NCI-H774 (cell line): ENCODE measurements at places on chromosomes 11 and 22.

DNA sequence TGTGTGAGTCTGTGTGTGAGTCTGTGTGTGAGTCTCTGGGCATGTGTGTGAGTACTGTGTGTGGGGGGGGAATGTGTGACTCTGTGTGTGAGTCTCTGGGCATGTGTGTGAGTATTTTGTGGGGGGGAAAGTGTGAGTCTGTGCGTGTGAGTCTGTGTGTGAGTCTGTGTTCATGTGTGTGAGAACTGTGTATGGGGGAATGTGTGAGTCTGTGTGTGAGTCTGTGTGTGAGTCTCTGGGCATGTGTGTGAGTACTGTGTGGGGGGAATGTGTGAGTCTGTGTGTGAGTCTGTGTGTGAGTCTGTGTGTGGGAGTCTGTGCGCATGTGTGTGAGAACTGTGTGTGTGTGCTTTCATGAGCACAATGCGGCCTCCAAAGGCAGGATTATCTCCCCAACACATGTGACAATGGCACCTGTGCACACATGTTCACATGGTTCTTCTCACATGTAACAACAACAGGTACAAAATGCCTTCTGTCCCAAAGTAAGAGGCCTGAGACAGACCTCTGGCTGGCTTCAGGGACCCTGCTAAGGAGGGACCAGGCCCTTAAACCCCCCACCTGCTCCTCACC is 1.6 kb downstream of the CD5 start:
- DNase-seq = no peak

GRCh38 chr11:19493446-19494213 is 219.0 kb upstream of the NAV2 start:
- no peak for DNase-seq

GRCh38 chr11:66467034-66467659 is 442 bp downstream of the PELI3 start:
- peak; percentile 50 for DNase-seq

DNA sequence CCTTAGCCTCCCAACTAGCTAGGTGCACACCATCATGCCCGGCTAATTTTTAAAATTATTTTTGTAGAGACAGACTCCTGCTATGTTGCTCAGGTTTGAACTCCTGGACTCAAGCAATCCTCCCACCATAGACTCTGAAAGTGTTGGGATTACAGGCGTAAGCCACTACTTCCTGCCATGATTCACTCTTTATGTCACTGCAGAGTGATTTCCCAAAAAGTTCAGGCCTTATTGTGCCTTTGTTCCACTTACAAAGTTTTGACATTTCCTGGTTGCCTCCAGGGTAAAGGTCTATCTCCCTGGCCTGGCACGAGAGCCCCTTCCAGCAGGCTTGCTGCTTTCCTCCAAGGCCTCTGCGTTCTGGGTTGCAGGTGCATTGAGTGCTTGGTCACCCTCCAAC is 44.6 kb upstream of the RIC3 start:
- no peak for DNase-seq

GRCh38 chr11:45485070-45485707 is 180.2 kb downstream of the CHST1 start:
- DNase-seq = no peak

DNA sequence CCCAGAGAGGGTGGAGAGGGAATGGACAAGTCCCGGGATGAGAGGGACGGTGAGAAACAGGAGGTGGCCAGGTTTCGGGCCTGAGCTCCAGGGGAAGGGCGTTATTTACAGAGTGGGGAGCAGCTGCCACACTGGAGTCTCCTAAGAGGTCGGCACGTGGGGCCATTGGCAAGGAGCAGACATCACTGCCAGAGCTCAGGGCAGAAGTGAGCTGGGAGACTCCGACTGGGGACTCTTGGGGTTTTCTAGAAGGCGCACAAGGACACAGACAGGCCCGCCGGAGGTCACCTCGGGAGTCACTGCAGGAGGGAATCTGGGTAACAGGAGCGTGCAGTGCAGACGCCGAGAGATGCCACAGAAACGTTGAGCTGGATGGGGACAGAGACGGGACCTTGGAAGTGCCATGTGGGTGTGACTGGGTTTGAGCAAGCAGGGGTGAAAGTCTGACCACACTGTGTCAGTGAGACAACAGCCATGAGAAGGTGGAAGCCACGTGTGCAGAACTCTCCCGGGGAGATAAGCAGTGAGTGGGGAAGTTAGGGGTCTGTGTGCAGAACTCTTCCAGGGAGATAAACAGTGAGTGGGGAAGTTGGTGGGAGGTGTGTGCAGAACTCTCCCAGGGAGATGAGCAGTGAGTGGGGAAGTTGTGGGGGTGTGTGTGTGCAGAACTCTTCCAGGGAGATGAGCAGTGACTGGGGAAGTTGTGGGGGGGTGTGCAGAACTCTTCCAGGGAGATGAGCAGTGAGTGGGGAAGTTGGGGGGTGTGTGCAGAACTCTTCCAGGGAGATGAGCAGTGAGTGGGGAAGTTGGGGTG is 187.5 kb downstream of the SHANK2 start:
- DNase-seq = no peak

DNA sequence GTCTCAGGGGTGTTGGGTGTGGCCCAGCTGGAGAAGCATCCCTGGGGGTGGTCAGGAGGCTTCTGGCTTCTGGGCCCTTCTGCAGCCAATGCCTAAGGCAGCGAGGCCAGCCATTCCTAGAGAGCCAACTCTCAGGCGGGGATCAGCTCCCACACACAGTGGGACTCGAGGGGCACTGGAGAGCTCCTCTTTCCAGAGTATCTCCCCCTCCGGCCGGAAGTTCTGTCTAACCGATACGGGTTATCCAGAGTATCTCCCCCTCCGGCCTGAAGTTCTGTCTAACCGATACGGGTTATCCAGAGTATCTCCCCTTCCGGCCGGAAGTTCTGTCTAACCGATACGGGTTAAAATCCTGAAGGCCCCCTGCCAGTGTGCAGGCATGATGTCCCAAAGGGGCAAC is 71.2 kb upstream of the B3GAT1 start:
- DNase-seq = no peak

- DNase-seq = no peak
These were observed 110.9 kb downstream of the SWAP70 start for GRCh38 chr11:9774591-9775397.

DNA sequence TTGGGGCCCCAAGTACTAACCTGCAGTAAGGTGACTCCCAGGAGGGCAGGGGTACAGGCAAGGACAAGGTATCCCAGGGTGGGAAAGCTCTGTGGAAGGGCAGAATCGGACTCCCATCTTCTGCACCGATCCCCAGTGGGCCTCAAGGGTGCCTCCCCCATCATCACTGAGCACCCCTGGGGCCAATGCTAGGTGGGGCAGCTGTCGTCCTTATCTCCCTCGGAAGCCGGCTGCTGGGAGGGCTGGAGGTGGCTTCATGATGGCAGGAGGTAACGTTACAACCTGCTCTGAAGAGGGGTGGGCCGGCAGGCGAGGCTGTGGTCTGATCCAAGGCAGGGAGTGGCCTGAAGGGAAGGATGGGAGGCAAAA is 87.6 kb upstream of the LINC01488 start:
- no peak for DNase-seq

- DNase-seq = no peak
These were observed 87.2 kb upstream of the VPREB1 start for GRCh38 chr22:22157348-22157725.

DNA sequence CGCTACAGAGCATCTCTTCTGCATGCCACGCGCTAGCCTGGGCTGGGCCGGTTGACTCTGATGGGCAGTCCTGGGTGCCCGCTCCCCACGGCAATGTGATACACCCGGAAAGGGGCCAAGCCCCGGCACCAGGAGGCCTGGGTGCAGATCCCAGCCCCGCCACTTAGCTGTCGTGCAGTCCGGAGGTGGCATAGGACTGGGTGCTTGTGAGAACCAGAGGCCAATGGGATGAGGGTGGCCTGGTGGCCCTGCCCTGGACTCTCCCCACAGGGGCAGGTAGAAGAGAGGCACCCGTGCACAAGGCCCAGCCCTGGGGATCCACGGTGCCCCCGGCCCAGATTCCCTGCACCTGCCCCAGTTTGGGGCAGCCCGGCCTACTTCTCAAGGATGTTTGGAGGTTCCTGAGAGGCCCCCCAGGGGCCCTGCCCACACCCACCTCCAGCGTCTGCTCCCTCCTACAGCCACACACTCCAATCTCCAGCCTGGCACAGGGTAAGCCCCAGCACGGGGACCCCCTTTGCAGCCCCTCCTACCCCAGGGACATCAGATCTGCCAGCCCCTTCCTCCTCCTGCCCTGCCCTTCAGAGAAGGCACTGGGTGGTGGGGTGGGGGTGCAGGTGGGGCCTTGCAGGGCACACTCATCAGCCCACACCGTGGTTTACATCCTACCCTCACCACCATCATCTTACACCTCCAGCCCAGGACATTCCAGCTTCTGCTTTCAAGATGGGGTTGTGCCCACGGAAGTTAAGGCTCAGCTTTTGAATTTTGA is 66.9 kb downstream of the CYTH4 start:
- no peak for DNase-seq

DNA sequence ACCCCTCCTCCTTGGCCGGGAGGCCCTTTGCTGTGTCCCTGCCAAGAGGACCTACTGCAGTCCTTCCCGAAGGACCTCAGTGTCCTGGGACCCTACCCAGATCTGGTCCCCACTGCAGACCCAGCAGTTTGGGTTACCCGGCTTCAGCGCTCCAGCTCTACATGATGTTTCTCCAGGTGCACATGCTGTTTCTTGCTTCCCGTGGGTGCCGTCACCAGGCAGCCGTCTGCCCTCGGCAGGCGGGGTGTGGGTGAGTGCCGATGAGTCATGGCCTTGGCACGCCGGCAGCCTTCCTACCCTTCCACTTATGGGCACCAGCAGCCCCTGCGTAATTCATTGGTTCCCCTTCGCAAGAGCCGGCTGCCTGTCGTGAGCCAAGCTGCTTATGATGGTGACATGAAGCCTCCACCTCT is 101.8 kb downstream of the BCR start:
- DNase-seq = no peak

DNA sequence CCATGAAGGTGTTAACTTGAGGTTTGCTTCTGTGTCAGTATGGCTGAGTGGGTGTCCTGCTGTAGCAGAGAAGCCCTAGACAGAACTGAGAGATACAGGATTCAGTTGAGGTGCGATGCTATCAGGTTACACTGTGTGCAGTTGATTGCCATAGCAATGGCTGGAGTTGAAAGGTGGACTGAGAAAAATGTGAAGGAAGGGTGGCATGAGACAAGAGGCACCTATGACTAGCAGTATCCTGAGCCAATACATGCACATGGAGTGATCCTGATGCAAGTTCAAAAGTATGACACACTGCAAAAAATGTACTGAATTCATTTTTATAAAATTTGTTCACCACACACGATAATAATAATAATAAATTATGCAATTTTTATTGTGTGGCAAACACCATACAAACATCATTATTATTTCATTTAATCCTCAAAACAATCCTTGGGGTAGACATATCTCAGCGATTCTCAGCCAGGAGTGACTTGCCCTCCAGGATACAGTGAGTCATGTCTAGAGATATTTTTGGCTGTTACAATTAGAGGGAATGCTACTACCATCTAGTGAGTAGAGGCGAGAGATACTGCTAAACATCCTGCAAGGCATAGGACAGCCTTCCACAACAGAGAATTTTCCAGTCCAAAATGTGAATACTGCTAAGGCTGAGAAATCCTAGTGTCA is 3.9 kb upstream of the PIWIL4 start:
- DNase-seq = no peak

GRCh38 chr22:39545386-39546365 is 13.1 kb upstream of the RPS19BP1 start:
- DNase-seq = no peak

DNA sequence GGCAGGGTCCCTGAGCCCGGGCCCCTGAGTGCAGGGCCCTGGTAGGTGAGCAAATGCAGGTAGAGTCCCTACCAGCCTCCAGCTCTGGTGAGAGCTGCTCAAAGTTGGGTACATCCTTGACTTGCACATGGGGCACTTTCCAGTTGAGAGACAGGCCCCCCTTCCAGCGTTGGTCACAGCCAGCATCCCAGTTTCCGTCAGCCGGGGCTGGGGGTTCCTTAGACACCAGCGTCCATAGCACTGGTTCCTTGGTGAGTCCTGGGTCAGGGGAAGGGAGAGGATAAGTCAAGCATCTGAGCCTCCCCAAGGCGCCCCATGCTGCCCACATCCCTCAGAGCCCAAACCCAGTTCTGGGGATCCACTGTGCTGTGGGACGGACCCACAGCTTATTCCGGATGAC is 5.6 kb downstream of the PNPLA5 start:
- DNase-seq = no peak

DNA sequence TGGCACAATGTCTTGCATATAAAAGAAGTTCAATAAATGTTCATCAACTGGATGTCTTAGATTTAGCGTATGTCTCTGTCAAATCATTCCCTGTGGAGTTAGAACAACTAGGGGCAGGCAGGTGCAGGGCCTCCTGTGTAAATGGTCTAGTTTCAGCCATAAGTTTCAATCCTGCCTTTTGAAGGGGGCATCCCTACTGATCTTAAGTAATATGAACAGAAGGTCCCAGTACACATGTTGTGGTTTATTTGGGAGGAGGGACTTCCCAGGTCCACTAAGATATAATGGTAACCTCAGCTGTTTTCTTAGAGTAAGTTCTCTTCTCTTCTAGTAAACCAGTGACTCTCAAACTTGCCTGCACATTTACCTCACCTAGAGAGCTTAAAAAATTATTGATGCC is 19.8 kb downstream of the TTC12 start:
- DNase-seq = no peak

DNA sequence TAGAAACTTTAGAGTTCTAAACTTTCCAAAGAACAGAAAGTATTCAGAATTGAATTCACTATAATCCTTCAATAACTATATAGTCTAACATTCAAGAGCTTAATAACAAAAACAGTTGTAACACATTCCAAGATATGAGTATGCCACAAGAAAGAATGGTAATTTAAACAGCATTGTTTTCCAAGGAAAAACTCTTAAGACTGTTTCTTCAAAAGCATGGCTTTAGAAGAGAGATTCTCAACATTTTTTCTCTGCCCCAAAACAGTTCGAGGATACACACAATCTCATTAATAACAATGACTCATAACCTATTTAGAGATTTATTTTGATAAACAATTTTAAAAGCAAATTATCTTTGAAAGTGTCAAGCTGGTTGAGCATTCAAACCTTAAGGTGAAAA is 16.7 kb upstream of the ARHGAP32 start:
- DNase-seq = no peak

DNA sequence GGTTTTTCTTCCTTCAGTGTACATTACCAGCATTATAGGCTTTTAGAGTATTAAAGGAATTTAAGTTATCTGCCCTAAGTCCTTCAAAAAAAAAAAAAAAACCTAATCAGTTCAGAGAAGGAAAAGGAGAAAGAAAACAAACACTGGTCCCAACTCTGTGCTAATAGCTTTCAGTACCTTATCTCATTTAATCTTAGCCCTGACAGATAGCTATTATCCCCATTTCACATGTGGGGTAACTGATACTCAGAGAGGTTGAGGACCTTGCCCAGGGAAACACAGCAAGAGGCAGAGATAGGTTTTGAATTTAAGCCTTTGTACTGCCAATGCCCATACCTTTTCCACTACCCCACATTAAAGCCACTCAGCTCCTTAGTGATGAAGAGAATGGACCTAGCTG is 43.4 kb downstream of the FAT3 start:
- DNase-seq = no peak

- DNase-seq = no peak
These were observed 536.6 kb upstream of the RAG2 start for GRCh38 chr11:37134637-37135036.
